ENCODE measurements at places on chromosomes 3 and 15.

DNA sequence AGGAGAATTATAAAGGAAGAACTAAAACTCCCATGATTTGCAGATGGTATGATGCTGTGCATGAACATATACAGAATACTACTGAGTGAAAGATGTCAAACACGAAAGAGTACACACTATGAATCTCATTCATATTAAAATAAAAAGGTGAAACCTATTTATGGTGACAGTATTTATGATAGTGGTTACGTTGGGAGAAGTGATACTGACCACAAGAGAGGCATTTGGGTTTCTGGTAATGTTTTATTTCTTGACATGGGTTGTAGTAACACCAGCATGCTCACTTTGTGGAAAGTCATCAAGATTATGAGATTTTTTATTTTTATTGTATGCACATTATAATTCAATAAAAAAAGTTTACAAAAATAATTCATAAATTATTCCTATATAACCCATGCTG lies 324.0 kb downstream of the GAP43 start:
- no peak for DNase-seq

GRCh38 chr15:38545179-38545578 lies 19.4 kb downstream of the RASGRP1 start:
- no peak for DNase-seq

DNA sequence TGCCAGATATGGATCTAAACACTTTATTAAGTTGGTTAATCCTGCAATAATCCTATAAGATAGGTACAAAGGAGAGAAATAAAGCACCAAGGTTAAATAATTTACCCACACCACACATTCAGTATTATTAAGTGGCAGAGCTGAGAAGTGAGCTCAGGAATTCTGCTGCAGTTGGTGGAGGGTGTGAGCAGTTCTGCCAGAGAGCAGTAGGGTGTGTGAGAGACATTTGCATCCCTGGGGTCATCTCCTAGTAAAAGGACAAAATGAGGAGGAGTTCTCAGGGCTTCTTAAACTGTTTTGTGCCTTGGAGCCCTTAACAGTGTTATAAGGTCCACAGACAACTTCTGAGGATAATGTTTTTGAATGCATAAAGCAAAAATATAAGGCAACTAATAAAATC lies 484.5 kb downstream of the TAFA4 start:
- DNase-seq, result no peak

- DNase-seq, result no peak
Measured at GRCh38 chr15:55661428-55661827, 73.3 kb upstream of the PYGO1 start.
